ENCODE measurements at places on chromosomes 6 and 20. TPM values are rescaled to one million over a fixed set of nuclear protein-coding genes. Genes with fewer than 3 reads are reported as not detected.

DNA sequence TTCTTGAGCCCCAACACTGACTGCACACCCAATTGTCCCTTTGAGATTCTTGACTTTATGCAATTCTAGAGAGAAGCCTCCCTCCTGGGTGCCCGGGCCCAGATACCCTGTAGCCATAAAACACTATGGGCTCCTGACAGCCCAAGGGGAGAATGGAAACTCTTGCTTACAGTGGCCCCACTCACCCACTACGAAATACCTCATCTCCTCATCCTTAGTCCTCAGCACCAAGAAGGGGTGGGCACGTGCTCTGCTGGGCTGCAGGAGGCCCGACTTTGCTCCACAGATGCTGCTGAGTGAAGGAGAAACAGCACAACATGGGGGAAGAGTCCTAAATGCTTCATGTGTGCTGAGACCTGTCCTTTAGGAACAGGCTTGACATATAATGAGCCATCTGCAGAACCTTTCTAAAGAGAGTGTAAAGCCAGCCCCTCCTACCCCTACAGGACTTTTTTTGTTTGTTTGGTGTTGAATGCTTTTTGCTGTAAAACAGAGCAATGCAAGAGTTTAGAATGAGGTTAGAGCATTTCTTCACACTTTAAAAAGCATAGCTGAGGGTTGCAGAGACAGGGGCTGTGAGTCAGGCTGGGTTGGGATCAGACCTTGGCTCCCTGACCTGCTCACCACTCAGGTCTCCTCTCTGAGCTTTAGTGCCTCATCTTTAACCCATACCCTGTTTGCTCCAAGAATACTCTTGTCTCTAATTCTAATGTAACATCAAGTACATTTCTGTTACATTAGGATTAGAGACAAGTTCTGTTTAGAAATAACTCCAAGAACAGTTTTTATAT is 17.6 kb upstream of the SIRPG start:
- no peak for DNase-seq

The NOTCH4 gene
- total RNA-seq = 6.2 TPM

The WFDC12 gene
- 0.68 TPM for total RNA-seq

GRCh38 chr6:12543953-12544352 is 172.6 kb upstream of the PHACTR1 start:
- no peak for DNase-seq

The IRF4 gene
- 1.9 TPM for total RNA-seq

The PI16 gene
- not detected for total RNA-seq

DNA sequence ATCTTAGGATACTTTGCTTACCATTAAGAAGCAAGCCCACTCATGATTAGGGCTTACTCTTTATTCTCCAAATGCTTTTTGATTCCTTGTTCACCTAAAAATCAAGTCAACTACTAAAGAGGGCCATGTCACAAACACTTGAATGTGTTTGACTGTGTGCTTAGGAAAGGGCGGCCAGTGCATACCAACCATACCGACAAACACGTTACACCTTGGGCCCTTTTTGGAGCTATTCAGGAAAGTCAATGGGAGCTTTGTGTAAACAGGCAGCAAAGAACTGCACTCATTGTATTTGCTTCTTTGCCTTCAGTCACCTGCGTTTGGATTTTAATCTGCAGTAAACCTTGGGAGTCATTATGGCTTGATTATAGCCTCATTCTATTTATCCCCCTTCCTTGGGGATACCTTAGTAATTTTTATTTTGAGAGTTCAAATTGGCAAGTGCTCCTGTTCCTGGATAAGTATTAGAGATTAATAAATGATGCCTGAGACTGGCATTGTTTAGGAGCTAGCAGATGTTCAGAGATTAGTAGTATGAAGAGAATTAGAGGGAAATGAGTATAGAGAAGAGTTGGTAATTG is 102.6 kb upstream of the HDGFL1 start:
- DNase-seq = no peak

GRCh38 chr20:41387444-41387851 is 20.8 kb upstream of the EMILIN3 start:
- no peak for DNase-seq

DNA sequence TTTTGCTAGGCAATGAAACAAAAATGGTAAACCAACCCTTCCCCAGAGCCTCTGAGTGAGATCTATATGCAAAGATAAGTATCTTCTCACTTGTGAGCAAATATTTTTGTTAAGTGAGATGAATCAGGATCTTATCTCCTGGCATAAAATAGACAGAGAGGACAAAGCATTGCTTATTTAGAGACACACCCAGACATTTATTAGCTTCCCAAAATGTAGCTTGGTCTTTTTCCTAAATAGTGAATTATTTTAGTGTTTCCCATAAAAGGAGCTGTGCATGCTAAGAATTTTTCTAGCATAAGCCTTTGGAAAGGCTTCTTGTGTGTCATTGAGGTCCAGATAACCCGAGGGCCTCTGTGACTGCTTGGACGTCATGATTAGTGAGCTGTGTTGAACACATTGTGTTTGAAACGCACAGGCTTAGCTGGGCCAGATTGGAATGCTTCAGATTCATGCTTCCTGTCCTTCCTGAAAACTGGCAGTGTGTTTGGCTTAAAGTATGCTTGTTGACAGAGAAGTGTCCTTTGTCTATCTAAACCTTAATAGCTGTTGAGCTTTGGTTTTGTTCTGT is 16.5 kb downstream of the MTHFD1L start:
- DNase-seq = no peak

The NFYA gene
- total RNA-seq = 64.3 TPM

GRCh38 chr20:1861996-1862662 is 33.1 kb upstream of the SIRPA start:
- DNase-seq = no peak

DNA sequence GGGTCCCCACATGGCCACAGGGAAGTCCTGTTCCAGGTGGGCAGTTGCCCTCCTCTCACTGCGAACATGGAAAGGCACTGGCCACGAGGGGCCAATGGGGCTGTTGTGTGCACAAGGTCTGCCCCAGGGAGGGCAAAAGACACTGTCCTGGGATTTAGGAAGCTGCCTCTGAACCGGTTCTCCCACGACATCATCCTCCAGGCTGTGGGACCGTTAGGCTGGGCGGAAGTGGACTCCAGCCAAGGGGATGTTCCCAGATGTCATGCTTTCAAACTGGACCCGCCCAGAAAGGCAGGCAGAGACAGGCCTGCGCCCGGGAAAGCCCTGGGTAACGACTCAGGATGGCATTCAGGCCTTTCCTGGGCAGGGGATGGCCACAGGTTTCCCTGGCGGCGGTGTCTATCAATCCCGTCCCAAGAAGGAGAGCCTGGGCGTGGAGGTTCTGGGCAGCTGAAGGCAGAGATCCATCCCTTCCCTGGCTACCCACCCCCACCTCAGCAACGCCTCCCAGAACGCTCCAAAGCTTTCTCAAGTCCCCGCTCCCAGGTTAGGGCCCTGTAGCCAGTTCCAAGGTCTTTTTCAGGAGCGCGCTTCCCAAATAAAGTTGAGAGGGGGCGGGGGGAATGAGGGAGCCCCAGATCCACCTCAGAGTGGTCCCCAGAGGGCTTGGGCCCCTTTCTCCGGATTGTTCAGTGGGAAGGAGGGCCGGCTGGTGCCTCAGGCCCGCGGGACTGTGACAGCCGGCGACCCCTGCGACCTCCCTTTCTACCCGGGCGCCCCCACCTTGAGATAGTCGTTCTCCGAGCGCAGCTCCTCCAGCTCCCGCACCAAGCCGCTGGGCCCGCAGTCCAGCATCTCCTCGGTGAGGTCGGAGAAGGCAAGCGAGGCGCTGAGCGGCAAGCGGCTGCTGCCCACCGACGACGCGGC is 13.8 kb upstream of the TLDC2 start:
- peak; percentile 80 for DNase-seq

GRCh38 chr6:157145656-157146285 is 177.5 kb downstream of the TMEM242 start:
- DNase-seq = no peak

GRCh38 chr6:3882431-3882830 is 33.3 kb downstream of the FAM50B start:
- DNase-seq = no peak

GRCh38 chr6:44917430-44917829 is 410.7 kb upstream of the RUNX2 start:
- no peak for DNase-seq

DNA sequence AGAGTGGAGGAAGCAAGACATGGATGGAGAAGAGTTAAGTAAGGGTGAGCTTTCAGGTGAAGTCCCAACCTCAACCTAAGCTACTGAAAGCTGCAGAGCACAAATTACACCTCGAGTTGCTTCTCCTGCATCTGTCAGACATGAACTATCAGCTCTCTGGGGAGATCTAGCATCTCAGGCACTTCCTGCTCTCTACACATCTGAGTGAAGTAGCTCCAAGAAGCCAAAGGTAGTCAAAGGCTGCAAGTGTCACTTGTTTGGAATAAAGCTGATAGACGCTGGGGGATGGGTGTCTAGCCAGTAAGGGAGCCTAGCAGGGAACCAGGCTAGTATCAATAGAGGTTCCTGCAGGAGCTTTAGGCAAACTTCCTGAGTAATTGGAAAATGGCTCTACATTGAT is 228.0 kb downstream of the PLCB1 start:
- DNase-seq = no peak

The AKAP12 gene
- 47.0 TPM for total RNA-seq

DNA sequence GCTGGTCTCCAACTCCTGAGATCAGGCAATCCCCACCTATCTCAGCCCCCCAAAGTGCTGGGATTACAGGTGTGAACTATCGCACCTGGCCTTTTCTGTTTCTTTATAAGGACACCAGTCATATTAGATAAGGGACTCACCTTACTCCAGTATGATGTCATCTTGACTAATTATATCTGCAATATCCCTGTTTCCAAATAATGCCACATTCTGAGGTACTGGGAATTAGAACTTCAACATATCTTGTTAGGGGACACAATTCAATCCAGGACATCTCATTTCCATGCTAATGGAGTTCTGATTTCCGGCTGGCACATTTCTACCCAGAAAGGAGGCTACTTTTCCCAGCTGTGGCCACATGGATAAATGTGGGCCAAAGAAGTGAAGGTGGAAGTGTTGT is 6.4 kb upstream of the AIG1 start:
- no peak for DNase-seq

GRCh38 chr6:122078481-122078880 is 321.0 kb upstream of the HSF2 start:
- no peak for DNase-seq

The PAK1IP1 gene
- 5.7 TPM for total RNA-seq

- no peak for DNase-seq
Measured at GRCh38 chr6:159887146-159887545, 3.6 kb upstream of the MAS1 start.

The NPEPL1 gene
- 37.3 TPM for total RNA-seq

GRCh38 chr20:62050166-62051120 is 15.2 kb downstream of the TAF4 start:
- no peak for DNase-seq

The PDYN gene
- total RNA-seq = not detected

The NUP153 gene
- 28.9 TPM for total RNA-seq

The PAX1 gene
- not detected for total RNA-seq

- DNase-seq = no peak
Measured at GRCh38 chr6:46023216-46023915, 7.7 kb upstream of the CLIC5 start.

The BPIFB1 gene
- total RNA-seq = not detected

DNA sequence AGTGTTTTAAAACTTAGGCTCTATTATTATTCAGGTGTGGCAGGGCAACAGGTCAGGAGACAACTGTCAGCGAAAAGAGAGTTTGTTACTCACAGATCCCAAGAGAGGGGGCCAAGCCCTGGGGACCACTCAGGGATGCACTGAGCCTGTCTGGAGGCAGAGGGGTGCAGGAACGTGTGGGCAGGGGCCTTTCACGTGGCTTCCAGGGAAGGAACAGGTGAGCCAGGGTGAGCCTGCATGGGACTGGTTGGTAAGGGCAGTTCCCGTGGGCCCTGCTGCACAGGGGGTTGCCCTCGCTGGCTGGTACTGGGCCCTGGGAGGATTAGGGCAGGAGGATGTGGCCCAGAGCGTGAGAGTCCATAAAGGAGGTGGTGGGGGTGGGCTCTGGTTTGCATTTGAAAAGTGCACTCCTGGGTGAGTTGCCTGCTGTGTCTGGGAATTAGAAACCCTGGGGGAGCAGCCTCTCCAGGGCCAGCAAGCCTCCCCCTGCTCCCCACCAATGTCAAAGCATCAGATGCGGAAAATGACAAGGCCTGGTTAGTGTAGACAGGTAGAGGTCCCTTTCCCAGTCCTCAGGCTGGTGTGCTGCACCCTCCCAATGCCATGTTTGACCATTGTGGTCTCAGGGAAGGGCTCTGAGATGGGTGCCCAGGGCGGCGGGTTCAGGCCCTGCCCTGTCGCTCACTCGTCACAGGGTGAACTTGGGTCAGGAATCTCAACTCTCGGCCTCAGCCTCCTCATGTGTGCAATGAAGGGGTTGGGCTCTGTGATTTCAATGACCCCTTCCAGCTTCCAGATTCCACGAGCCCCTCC is 127.4 kb upstream of the RPS6KA2 start:
- DNase-seq = no peak

DNA sequence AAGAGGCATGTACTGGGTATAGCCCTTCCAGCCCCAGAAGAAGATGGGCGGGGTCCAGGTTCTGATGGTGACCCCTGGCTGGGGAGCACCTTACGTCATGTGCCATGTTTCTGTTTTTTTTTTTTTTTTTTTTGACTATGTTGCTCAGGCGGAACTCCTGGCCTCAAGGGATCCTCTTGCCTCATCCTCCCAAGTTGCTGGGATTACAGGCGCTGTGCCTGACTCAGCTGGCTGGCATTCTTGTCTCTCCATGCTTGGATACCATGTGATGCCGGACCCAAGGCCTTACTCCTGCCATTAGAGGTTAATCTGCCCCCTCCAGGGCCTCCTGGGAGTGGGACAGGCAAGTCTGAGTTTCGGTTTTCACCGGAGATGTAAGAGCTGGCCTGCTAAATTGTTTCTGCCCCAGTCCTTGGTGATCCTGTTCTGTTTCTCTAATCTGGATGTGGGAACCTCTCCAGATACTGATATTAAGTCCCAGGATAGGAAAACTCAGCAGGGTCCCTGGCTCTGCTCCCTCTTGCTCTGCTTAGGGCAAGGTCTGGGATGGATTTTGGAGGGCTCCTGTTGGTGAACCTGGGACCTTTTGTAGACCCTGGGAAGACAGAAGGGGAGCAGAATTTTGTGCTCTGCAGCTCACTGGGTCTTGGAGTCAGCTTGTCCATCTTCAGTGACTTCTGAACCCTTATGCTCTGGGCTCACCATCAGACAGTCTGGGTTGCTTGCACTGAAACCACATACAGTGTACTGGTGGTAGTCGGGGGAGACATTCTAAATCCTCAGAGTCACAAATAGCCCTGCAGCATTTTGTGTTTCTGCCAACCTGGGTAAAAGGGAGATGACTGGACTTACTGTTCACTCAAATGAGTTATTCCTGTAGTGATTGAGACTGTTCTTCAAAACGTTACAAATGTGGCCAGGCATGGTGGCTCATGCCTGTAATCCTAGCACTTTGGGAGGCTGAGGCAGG is 45.1 kb downstream of the PTK7 start:
- peak; percentile 41 for DNase-seq

- no peak for DNase-seq
Measured at GRCh38 chr6:15447546-15448267, 201.8 kb downstream of the JARID2 start.

The IBTK gene
- 23.6 TPM for total RNA-seq

The FAM229B gene
- 8.7 TPM for total RNA-seq
